Naive thymus-derived CD4-positive, alpha-beta T cell (primary cell): ENCODE measurements at places on chromosomes 2 and 18. TPM values are rescaled to one million over a fixed set of nuclear protein-coding genes. Genes with fewer than 3 reads are reported as not detected.

DNA sequence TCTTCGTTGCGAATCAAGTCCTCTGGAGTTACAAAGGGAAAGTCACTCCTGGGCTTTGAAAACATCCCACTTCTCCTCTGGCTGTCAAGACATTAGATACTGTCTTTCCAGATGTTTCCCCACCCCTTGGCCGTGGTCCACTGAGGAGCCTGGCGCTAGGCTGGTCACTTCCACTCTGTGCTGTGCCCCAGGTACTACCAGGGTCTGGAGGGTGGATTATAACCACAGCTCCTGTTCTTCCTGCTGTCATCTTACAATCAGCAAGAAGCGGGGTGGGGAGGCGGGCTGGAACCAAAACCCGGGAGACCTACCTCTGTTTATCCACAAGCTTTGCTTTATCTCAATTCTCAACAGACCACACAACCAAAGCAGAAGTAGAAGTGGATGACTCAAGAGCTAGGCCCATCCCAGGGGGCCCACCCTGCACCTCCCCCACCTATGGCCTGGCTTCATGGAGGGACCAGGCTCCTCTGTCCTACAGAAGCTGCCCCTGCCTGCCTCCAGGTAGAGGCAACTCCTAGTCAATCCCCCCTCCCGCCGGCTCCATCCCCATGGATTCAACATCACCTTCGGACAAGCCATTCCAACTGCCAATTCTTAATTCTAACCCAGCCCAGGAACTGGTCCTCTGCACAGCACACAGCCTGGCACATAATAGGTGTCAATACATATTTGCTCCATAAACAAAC lies 17.8 kb downstream of the SMAD7 start:
- DNase-seq = no peak

AKAIN1 gene
- total RNA-seq = not detected

MAB21L4 gene
- not detected for total RNA-seq

DNA sequence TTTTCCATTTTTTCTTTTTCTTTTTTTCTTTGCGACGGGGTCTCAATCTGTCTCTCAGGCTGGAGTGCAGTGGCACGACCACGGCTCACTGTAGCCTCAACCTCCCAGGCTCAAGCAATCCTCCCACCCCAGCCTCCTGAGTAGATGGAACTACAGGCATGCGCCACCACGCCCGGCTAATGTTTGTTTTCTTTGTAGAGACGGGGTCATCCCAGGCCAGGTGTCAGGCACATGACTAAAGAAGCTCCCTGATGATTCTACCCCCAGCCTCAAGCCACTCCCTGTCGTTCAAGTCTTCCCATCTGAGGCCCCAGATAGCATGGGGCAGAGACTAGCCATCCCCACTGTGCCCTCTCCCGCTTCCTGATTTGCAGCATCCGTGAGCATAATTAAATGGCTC lies 9.8 kb upstream of the FZD5 start:
- no peak for DNase-seq

DNA sequence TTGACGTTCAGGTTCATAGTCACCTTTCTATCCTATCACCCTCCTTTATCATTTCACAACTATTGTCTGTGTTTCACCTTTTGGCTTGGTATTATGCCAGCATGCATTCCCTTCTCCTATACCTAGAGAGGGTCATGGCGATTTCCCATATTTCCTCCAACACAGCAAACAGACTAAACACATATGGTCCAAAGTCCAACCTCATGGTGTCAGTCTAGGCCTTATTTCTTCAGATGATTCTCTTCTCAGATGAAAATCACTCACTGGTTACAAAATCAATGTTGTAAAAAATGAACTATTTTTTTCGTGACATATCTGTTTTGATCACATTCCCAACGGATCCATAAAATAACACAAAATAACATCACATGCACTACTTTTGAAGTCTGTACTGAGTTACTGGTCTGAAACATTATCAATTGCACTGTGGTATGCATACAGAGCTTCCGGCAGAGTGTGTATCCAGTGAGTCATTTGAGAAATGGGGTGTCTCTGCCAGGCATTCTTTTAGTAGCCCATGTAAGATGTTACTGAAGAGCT lies 204.8 kb upstream of the GALNT5 start:
- no peak for DNase-seq

GRCh38 chr2:30464544-30465170 lies 17.6 kb downstream of the LCLAT1 start:
- DNase-seq = no peak

GRCh38 chr18:47168913-47169312 lies 7.3 kb downstream of the IER3IP1 start:
- no peak for DNase-seq

DNA sequence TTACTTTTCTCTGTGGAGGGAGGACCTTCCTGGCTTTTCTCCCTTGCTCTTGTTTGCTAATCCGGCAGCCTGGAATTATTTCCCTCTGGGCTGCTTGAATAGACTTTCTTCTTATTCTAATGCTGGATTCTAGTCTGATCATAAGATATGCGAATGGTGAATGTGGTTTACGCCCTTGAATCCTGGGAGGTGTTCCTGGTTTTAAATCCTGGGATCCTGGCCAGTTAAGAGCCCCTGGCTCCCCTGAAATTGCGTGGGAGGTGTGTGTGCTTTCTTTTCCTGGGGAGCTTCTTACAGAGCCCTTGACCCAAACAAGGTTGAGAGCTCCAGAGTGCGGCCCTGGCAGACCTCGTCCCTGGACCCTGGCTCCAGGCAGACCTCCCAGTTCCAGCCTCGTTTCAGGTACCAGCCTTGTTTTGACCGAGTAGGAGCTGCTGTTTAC lies 2.8 kb downstream of the SH3BP4 start:
- no peak for DNase-seq

MYO7B gene
- 0.29 TPM for total RNA-seq

ABHD1 gene
- 0.53 and 0.64 TPM in 2 replicates for total RNA-seq

GRCh38 chr2:223078482-223078881 lies 26.5 kb downstream of the KCNE4 start:
- DNase-seq = no peak

GRCh38 chr18:31679791-31680432 lies 4.5 kb downstream of the B4GALT6 start:
- no peak for DNase-seq

DNA sequence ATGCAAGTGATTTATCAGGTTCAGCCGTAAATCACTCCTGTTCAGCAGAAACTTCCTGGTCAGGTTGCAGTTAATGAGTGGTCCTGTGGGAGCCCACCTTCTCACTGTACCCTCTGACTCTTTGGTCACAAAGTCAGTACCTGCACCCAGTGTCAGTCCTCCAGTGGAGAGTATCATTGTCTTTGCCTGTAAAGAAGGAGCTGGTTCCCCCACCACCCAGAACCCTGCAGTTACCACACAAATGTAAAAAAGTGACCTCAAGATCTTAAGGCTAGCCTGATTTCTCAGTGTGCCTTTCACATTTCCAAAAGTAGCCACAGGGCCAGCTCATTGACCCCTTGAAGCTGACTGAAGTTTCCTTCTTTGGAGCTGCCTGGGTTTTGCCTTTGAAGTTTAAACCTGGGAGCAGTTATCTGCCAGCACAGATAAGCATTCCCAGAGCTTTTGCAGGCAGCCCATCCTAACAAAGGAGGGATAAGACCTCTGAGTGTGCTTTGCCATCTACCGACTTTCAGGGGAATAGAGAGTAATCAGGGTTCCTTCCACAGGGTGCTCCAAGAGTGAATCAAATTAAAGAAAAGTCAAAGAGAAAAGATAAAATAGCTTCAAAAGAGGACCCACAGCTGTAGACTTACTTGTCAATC lies 725.2 kb downstream of the CPS1 start:
- DNase-seq = no peak

DNA sequence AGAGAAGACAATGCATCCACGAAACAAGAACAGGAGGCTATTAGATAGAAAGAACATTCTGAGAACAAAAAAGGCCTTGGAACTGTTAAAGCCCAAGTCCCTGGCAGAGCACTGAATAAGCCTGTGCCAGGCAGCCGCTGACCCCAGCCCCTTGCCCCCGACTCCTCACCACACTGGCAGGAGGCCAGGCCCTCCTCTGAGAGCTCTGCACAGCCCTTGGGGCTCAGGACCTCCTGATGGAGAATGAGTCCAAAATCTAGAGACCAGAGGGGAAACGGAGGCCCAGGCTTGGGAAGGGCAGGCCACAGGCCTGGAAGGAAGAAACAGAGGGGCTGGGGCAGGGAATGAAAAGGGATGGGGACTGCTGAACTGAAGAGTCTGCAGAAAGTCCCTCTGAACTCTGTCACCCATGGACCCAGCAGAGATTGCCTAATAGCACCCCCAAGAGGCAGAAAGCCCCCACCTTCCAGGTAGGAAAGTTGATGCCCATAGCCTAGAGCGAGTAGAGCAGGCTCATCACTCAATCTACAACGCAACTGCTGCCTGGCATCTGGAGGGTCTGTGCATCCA lies 18.3 kb upstream of the TNS1 start:
- no peak for DNase-seq

GRCh38 chr18:12031846-12032245 lies 50.5 kb downstream of the IMPA2 start:
- no peak for DNase-seq

SMAD7 gene
- total RNA-seq = 21.4 TPM

- no peak for DNase-seq
Observed at GRCh38 chr2:55932843-55933242, 9.3 kb upstream of the EFEMP1 start.

DNA sequence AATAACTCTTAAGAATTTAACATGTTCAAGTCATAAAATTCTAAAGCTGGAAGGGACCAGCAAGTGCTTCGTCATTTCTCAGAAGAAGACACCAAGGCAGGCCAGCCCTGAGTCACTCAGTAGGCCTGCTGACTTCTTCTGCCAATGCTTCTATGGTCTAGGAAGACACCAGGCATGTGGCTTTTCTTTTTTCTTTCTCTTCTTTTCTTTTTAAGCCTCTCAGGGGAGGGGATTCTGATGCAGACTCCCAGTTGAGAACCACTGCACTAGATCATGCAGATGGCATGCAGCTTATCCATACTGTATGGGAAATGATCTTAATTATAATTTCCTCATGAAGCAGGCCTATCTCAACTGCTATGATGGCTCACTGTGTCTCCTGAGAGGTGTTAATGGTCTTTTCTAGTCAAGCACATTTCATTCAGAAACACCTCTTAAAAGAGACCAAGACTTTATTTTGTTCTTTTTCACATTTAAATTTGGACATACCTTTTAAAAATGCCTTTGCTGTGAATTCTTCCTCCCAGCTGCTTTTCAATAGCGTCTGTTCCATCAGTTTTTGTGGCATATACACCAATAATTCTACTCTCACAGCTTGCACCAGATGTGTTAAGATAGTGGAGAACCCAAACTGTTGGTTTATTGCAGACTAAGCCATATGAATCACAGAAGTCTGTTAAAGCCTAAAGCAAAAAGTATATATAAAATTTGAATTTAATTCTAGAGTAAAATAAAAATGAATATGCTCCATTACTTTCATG lies 11.3 kb downstream of the KCTD18 start:
- DNase-seq = no peak

DNA sequence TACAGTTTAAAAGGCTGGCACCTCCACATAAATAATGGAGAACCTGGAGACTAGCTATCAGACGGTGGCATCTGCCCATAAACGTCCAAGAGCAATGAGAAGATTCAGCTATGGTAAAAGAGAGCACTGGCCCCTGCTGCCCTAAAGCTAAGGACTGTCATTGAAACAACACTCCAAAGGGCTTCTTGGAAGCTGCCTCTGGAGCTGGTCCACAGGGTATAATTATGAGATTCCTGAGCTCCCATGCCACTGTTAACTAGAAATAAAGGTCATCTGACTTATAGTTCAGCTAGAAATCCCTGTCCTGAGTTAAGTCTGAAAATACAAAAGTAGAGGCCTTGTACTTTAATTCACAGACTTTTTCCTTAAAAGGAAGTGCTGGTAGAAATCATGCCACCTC lies 39.9 kb upstream of the RBMS1 start:
- no peak for DNase-seq

DNA sequence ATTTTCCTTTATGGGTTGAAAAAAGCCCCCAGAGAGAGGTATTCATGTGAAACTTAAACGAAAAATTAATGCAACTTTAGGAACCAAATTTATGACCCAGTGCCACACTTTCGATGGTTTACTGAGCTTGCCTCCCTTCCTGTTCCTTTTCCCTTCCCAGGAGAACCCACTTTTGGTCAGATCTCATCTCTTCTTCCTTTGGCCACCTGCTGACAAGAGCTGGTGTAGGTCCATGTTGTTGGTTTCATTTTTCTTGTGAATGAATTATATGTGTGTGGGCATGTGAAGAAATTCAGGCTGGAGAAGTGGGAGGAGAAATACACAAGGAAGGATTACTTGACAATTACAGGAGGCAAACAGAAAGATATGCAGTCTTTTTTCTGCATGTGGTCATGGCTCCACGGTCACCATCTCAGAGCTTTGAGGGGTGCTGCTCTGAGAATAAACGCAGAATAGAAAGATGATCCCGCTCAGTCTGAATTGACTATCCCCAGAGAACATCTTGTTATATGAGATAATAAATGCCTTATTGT lies 111.3 kb upstream of the TCF4 start:
- no peak for DNase-seq

DNA sequence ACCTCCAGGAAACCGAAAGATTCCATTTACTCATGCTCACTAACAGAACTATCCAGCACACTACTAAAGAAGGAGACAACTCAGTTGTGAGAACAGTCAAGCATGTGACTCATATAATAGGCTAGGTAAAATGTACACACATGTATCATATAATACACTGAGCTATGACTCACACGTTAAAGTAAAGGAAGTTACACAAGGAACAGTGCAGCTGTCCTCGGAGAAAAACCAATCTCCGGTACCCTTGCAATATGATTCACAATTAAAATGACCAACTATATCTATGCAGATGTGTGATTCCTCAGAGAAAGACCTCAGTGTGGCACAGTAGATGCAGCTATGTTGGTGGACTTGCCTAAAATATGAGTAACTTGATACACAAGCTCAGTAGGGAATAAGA lies 76.5 kb downstream of the STRN start:
- DNase-seq = no peak

GRCh38 chr2:147679191-147679954 lies 165.5 kb upstream of the ACVR2A start:
- DNase-seq = no peak

UGT1A9 gene
- total RNA-seq = not detected

- no peak for DNase-seq
Observed at GRCh38 chr2:217077831-217078407, 218.1 kb upstream of the TNP1 start.

DNA sequence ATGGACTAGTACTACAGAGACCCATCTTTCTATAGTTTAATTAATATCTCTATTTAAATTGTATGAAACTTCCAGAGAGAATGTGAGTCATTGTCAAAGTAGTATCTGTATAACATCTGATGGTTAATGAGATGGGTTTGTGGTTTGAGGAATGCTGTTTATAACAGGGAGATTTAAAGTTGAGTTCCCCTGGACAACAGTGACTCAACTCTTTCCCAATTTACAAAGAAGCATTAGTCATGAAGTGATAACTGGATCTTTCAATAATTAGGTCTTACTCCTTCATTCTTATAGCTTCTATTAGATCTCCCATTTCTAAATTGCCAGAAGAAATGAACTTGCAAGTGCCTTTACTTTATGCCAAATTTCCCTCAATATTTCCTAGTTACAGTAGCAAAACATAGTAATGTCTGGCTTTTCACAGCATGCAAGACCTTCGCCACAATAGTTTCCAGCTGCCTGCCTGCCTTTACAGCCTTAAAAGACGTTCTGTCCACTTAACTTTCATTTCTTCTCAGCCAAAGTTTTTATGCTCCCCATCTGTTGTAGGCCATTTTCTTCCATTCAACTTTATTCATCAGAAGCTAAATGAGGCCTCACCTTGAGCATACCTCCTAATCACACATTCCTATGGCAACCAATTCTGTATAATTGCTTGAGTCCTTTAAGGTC lies 47.7 kb upstream of the WDR75 start:
- DNase-seq = no peak

GRCh38 chr2:13260402-13260801 lies 543.7 kb downstream of the TRIB2 start:
- DNase-seq = no peak

- no peak for DNase-seq
Observed at GRCh38 chr2:223003191-223003590, 48.8 kb upstream of the KCNE4 start.
